Mesenteric fat pad (tissue), 1 donor: ENCODE measurements at places on chromosomes 6 and 20. TPM values are rescaled to one million over a fixed set of nuclear protein-coding genes. Genes with fewer than 3 reads are reported as not detected.

DNA sequence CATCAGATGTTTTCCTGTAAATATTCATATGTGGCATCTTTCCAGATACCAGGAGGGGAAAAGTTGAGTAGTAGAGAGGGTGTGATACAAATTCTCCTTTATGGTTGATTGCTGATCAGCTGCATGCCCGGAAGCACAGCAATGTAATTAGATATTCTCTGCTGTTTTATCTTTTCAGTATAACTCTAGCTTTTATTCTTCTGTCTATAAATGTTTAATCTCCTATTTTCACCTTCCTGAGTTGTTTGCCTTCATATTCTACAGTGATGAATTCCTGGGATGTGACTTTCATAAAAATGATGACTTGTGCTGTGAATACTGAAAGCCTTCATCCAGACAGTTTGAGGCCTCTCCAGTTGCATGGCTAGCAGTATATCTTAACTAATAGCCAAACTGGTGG, 53.7 kb downstream of the SH3BGRL2 start:
- DNase-seq: no peak

GRCh38 chr6:2148748-2149147, 96.7 kb downstream of the GMDS start:
- DNase-seq: no peak

- DNase-seq: no peak
Observed at GRCh38 chr6:10383331-10384090, 31.4 kb downstream of the TFAP2A start.

The BFSP1 gene
- total RNA-seq: not detected
